ENCODE measurements at places on chromosomes 3 and 15.

DNA sequence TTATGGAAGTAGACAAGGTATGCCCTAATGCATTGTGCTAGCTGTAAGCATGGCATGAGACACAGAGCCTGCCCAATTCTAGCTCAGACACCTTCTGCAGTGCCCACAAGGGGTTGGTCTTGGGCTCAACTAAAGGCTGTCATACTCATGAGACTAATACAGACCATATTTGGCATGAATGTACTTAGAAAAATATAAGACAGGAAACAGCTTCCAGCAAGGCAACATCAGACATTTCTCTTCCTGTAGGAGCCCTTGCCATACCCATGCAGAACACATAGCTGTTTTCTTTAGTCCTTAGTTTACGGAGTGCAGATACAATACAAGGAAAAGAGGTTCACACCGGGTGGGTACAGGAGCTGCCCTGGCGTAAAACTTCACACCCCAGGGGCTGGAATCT lies 30.5 kb upstream of the NR1I2 start:
- DNase-seq: no peak

DNA sequence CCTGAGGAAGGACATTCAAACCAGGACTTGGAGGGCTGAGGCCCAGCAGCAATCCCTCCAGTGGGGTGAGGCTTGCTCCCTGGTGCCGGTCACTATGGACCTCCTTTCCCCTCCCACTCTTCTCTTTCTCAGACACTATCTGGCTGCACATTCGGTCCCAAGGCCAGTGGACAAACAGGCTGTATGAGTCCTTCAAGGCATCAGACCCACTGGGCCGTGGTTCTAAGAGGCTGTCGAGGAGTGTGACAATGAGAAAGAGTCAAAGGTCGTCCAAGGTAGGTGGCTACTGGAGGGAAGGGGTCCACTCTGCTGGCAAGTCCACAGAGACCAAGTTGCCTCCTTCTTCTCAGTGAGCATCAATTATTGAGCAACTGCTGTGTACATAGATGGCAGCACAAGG lies 28.0 kb downstream of the NOX5 start:
- no peak for DNase-seq

- no peak for DNase-seq
These were observed 30.8 kb upstream of the RPN1 start for GRCh38 chr3:128681369-128681829.

GRCh38 chr3:50657816-50658215 lies 16.9 kb upstream of the DOCK3 start:
- DNase-seq: no peak

- no peak for DNase-seq
These were observed 23.8 kb upstream of the TM2D3 start for GRCh38 chr15:101675796-101676582.

DNA sequence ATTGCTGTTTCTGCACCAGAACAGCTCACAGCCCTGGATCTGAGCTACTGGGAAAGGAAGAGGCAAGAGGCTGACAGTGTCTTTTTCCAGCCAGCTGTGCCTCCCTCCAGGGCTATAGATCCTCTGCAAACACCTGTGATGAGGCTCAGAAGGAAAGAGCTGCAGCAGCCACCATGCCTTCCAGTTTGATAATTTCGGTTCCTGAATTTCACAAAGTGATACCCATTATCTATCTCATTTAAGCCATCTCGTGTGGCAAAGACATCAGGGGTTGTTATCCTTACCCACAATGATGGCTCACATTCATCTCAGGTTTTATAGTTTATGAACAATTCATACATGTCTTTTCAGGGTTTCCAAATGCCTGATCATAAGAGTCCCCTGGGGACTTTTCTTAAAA lies 1.8 kb upstream of the LARP6 start:
- no peak for DNase-seq

- DNase-seq: no peak
These were observed 56.1 kb upstream of the WNT5A start for GRCh38 chr3:55543181-55543614.

GRCh38 chr3:176554791-176555654 lies 642.3 kb downstream of the TBL1XR1 start:
- no peak for DNase-seq

GRCh38 chr3:112132554-112132953 lies 494 bp downstream of the GCSAM start:
- no peak for DNase-seq

- no peak for DNase-seq
These were observed 640.5 kb downstream of the ZPLD1 start for GRCh38 chr3:103075282-103075681.

- DNase-seq: no peak
These were observed 63.3 kb downstream of the FLNB start for GRCh38 chr3:58071480-58071971.

- no peak for DNase-seq
These were observed 136.3 kb upstream of the LRRFIP2 start for GRCh38 chr3:37310666-37311050.

- DNase-seq: no peak
These were observed 42.6 kb upstream of the ATP2C1 start for GRCh38 chr3:130851277-130851676.

DNA sequence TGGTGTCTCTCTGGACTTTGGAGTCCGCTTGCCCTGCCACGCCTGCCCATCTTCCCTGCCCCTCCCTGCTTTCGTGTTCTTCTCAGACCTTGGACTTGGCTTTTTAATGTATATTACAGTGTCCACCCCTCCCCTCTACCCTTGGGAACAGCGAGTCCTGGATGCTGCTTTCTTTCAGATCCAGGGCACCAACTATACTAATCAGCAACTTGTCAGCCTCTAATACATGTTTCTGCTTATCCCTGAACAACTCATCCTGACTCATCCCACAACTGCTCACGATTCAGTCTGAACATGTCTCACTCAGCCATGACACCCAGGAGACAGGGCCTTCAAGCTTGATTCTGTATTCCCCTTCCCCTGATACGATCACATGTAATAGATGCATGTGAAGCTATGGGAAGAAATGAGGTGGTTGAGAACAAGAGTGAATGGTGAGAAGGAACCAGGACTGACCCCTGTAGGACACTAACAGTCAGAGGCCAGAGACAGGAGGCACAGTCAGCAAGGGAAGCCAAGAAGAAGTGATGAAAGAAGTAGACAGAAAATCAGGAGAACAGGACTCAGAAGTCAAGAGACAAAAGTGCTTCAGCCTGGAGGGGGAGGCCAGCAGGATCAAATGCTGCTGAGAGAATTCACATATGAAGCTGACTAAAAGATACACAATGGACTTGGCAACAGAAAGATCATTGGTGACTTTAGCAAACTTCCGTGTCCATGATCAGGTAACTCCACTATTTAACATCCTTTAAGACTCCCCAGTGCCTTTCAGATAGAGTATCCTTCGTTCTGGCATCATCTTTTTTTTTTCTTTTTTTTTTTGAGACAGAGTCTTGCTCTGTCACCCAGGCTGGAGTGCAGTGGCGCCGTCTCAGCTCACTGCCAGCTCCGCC lies 35.4 kb downstream of the BCL2L10 start:
- no peak for DNase-seq

Data from stimulated activated CD4-positive, alpha-beta T cell treated with anti-CD3 and anti-CD28 coated beads, Interleukin-1b, Interleukin-23, amount 100 ng/mL, for 4 hours (primary cell).